ENCODE measurements at places on chromosomes 12 and 14. TPM values are rescaled to one million over a fixed set of nuclear protein-coding genes. Genes with fewer than 3 reads are reported as not detected.

Gene SPIC
- not detected for total RNA-seq

Gene MUCL1
- not detected for total RNA-seq

Gene RNASE1
- total RNA-seq: 1.3 TPM

Gene SSPN
- total RNA-seq: 15.3 TPM

Gene NDUFA12
- total RNA-seq: 57.4 TPM

Gene SLC39A5
- not detected for total RNA-seq

Gene FOXN4
- not detected for total RNA-seq

Gene PRKD1
- total RNA-seq: 29.9 TPM

Gene MSI1
- not detected for total RNA-seq

Gene LRTM2
- total RNA-seq: not detected

Gene JAG2
- total RNA-seq: 0.12 TPM

Gene SDSL
- total RNA-seq: 9.6 TPM

Gene SYT1
- 1.9 TPM for total RNA-seq

Gene ZBTB42
- total RNA-seq: 3.9 TPM

Gene KLRC4
- total RNA-seq: not detected

Gene TMEM119
- 182 TPM for total RNA-seq

Gene NEDD1
- total RNA-seq: 11.8 TPM

Gene SIX6
- not detected for total RNA-seq

Gene HAL
- total RNA-seq: not detected

Gene SERPINA12
- total RNA-seq: not detected

Gene NAB2
- 61.9 TPM for total RNA-seq

Gene NOVA1
- 1.6 TPM for total RNA-seq

Gene PKP2
- 12.9 TPM for total RNA-seq

Gene C12orf56
- not detected for total RNA-seq

Gene WNT1
- total RNA-seq: not detected

Gene OTUB2
- 2.6 TPM for total RNA-seq

Gene GPRC5D
- total RNA-seq: not detected

Gene BIN2
- total RNA-seq: not detected

Gene CACNA1C
- 10.7 TPM for total RNA-seq
